ENCODE measurements at places on chromosomes 5 and 9.

- no peak for DNase-seq
- H3K4me1 ChIP-seq = peaks cover 20% of the 10 kb centered on the region
- no peak overlapping the region for H3K4me3 ChIP-seq
- H3K27me3 ChIP-seq = no peaks in the 10 kb centered on the region
These were observed 78.5 kb upstream of the TGFBR1 start for GRCh38 chr9:99026271-99026955.

- H3K4me1 ChIP-seq = no peaks in the 10 kb centered on the region
- H3K27ac ChIP-seq = no peak overlapping the region
- H3K36me3 ChIP-seq = peaks cover 95% of the 10 kb centered on the region
- no peaks in the 10 kb centered on the region for H3K27me3 ChIP-seq
- DNase-seq = no peak
These were observed 165.8 kb downstream of the INSYN2B start for GRCh38 chr5:169814522-169814921.

- DNase-seq = no peak
- H3K27me3 ChIP-seq = no peaks in the 10 kb centered on the region
- H3K4me3 ChIP-seq = no peak overlapping the region
These were observed 193.0 kb downstream of the PRR16 start for GRCh38 chr5:120657104-120657503.

DNA sequence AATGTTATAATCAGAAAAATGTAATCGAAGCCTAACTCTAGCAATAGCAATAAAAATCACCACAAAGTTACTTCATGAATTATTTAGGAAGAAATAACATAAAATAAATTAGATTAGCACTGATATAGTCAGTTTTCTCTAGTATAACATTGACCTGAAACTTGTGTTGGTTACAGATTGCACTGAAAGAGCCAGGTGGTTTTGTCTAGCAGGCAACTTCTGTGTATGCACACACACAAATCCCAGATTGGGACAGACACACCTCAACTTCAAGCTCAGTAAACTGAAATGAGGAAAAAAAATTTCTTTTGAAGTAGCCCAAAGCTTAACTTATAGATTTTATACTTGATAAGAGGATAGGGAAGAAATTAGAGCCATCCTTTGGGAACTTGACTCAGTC, 129.3 kb downstream of the EFNA5 start:
- no peak overlapping the region for H3K4me3 ChIP-seq
- no peak overlapping the region for H3K27ac ChIP-seq
- no peaks in the 10 kb centered on the region for H3K27me3 ChIP-seq
- peaks cover 11% of the 10 kb centered on the region for H3K4me1 ChIP-seq
- no peaks in the 10 kb centered on the region for H3K36me3 ChIP-seq

- no peak overlapping the region for H3K4me3 ChIP-seq
- H3K27ac ChIP-seq = no peak overlapping the region
- no peaks in the 10 kb centered on the region for H3K4me1 ChIP-seq
- no peak for DNase-seq
These were observed 14.7 kb upstream of the CDKN2AIPNL start for GRCh38 chr5:134426361-134426760.

GRCh38 chr5:72555871-72556270, 48.7 kb upstream of the ZNF366 start:
- no peak for DNase-seq
- H3K27ac ChIP-seq = no peak overlapping the region
- H3K4me1 ChIP-seq = peaks cover 13% of the 10 kb centered on the region
- peak overlapping the region; percentile 86 for H3K4me3 ChIP-seq
- peaks cover 25% of the 10 kb centered on the region for H3K27me3 ChIP-seq

All from naive thymus-derived CD8-positive, alpha-beta T cell (primary cell).